ENCODE measurements at places on chromosomes 7 and 10. TPM values are rescaled to one million over a fixed set of nuclear protein-coding genes. Genes with fewer than 3 reads are reported as not detected.

DNA sequence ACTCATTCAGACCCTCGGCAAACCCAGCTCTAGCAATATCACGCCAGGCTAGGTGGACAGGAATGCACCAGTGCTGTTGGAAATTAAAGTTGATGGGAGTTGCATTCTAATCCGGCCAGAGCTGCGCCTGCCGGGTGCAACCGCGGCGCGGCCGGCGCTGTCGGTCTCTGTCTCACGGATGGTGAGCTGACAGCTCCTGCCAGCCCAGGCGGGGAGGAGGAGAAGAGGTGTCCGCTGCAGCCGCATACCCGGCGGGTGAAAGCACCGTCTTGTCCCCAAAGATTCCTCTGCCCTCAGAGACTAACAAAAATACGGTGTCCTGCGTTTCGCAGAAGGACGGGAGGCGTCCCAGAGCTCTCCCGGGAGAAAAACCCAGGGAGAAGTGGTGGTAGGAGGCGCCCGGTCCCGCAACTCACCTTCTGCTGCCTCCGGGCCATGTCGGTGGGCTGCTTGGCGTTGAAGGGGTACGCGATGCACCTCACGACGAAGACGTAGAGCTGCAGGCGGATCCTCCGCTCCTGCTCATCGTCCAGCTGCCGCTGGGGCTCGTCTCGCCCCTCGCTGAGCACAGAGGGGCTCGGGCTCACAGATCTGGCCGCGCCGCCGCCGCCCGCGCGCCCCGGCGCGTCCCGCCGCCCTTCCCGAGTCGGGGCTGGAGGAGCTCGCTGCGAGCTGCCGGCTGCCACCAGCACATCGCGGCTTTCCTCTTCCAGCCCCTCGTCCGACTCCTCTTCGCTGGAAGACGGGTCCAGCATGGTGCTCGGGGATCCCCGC lies 490 bp downstream of the CADPS2 start:
- H3K36me3 ChIP-seq, result no peaks in the 10 kb centered on the region
- H3K4me1 ChIP-seq, result peaks cover 6% of the 10 kb centered on the region
- DNase-seq, result peak; percentile 50
- peak overlapping the region; percentile 67 for H3K27ac ChIP-seq

GRCh38 chr10:71152043-71152442 lies 60.3 kb upstream of the UNC5B start:
- no peaks in the 10 kb centered on the region for H3K36me3 ChIP-seq
- no peaks in the 10 kb centered on the region for H3K4me1 ChIP-seq
- no peak overlapping the region for H3K27ac ChIP-seq
- no peak overlapping the region for H3K4me3 ChIP-seq
- no peaks in the 10 kb centered on the region for H3K27me3 ChIP-seq

GRCh38 chr7:91033574-91033973 lies 230.7 kb upstream of the FZD1 start:
- H3K36me3 ChIP-seq, result no peaks in the 10 kb centered on the region
- H3K27ac ChIP-seq, result no peak overlapping the region
- DNase-seq, result no peak
- peaks cover 9% of the 10 kb centered on the region for H3K4me1 ChIP-seq
- no peak overlapping the region for H3K4me3 ChIP-seq

DNA sequence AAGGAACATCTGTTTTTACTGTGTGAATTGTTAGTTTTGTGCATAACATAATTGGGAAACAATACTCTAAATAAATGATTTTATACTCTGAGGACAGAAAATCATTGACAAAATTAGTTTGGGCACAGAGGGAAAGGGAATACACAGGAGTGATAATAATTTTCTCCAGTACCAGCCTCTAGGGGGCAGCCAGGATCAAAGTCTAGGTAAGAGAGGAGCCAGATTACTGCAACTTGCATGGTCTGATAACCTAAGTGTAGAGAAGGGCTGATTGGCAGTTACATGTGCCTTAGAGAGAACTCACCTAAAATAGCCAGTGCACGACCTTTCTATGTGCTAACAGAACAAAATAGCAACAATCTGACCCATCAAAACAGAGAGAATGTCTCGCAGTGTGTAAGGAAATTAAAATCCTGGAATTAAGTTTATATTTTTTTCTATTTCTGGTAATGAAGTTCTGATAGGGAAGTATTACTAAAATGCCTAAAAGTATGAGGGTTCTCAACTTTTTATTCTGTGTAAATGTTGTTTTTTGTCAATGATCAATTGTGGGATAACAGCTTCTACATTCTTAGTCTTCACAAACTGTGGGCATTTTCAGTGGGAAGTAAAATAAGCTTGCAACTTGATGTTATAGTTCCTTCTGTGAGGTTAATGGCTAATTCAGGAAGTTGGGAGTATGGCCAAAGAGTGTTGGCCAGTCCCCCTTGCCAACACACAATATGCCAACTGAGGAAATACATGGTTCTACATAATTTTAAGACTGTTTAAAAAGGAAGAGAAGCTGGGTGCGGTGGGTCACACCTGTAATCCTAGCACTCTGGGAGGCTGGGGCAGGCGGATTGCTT lies 66.4 kb downstream of the EXOC6 start:
- H3K27ac ChIP-seq, result no peak overlapping the region
- no peaks in the 10 kb centered on the region for H3K27me3 ChIP-seq
- H3K4me1 ChIP-seq, result no peaks in the 10 kb centered on the region
- DNase-seq, result no peak

- H3K4me1 ChIP-seq, result no peaks in the 10 kb centered on the region
- no peak overlapping the region for H3K4me3 ChIP-seq
- no peaks in the 10 kb centered on the region for H3K27me3 ChIP-seq
- no peak overlapping the region for H3K27ac ChIP-seq
- no peak for DNase-seq
Observed at GRCh38 chr7:37494926-37495325, 46.3 kb upstream of the ELMO1 start.

- H3K4me3 ChIP-seq, result no peak overlapping the region
- no peak for DNase-seq
- no peaks in the 10 kb centered on the region for H3K4me1 ChIP-seq
- no peak overlapping the region for H3K27ac ChIP-seq
Observed at GRCh38 chr10:21813946-21814345, 189.6 kb downstream of the DNAJC1 start.

- H3K27me3 ChIP-seq, result no peaks in the 10 kb centered on the region
- no peak for DNase-seq
- H3K4me3 ChIP-seq, result no peak overlapping the region
- peaks cover 9% of the 10 kb centered on the region for H3K4me1 ChIP-seq
- no peak overlapping the region for H3K27ac ChIP-seq
Observed at GRCh38 chr10:75861582-75861981, 430.2 kb downstream of the LRMDA start.

- no peaks in the 10 kb centered on the region for H3K36me3 ChIP-seq
- peaks cover 100% of the 10 kb centered on the region for H3K27me3 ChIP-seq
- H3K4me1 ChIP-seq, result peaks cover 56% of the 10 kb centered on the region
- DNase-seq, result no peak
- H3K4me3 ChIP-seq, result no peak overlapping the region
Observed at GRCh38 chr7:27240015-27240731, 2.4 kb upstream of the EVX1 start.

- no peaks in the 10 kb centered on the region for H3K36me3 ChIP-seq
- DNase-seq, result no peak
- H3K4me3 ChIP-seq, result no peak overlapping the region
- no peak overlapping the region for H3K27ac ChIP-seq
- no peaks in the 10 kb centered on the region for H3K4me1 ChIP-seq
Observed at GRCh38 chr10:64130152-64130551, 609.0 kb downstream of the REEP3 start.

- no peaks in the 10 kb centered on the region for H3K27me3 ChIP-seq
- H3K27ac ChIP-seq, result no peak overlapping the region
- no peak overlapping the region for H3K4me3 ChIP-seq
- no peaks in the 10 kb centered on the region for H3K36me3 ChIP-seq
- H3K4me1 ChIP-seq, result no peaks in the 10 kb centered on the region
- DNase-seq, result no peak
Observed at GRCh38 chr10:50216418-50216817, 34.9 kb downstream of the ASAH2 start.

DNA sequence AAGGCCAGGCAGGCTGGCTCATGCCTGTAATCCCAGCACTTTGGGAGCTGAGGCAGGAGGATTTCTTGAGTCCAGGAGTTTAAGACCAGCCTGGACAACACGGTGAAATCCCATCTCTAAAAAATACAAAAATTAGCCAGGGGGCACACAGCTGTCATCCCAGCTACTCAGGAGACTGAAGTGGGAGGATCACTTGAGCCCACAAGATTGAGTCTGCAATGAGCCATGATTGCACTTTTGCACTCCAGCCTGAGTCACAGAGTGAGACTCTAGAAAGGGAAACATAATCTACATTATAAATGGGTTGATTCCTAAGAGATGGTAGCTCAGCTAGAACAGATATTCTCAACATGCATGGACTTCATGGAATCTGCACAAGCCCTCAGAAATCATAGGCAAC lies 6.3 kb upstream of the LIPF start:
- DNase-seq, result no peak
- H3K27ac ChIP-seq, result no peak overlapping the region
- H3K36me3 ChIP-seq, result no peaks in the 10 kb centered on the region
- H3K4me3 ChIP-seq, result no peak overlapping the region
- no peaks in the 10 kb centered on the region for H3K4me1 ChIP-seq
- H3K27me3 ChIP-seq, result no peaks in the 10 kb centered on the region

DNA sequence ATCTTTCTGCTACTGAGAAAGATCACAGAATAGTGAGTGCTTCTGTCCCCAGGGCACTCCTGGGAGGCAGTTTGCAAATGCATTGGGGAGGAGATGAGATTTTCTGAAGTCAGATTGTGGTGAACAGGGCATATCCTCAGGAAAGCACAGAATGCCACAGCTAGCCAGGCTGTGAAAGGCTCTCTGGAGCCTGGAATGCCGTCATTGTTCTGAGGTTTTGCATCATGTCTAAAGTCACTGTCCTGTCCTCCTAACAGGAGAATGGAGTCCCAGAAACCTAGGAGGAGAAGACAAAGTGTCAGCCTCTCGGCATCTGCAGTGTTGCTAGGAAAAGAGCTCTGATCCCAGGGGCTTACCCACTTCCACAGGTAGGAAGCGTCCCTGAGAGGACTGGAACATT lies 69.2 kb upstream of the IGFBP3 start:
- no peak overlapping the region for H3K4me3 ChIP-seq
- H3K27me3 ChIP-seq, result no peaks in the 10 kb centered on the region
- no peak overlapping the region for H3K27ac ChIP-seq
- H3K4me1 ChIP-seq, result no peaks in the 10 kb centered on the region

GRCh38 chr7:86904949-86905834 lies 154.3 kb downstream of the ELAPOR2 start:
- H3K27ac ChIP-seq, result no peak overlapping the region
- DNase-seq, result no peak
- H3K36me3 ChIP-seq, result no peaks in the 10 kb centered on the region
- no peaks in the 10 kb centered on the region for H3K27me3 ChIP-seq
- H3K4me1 ChIP-seq, result no peaks in the 10 kb centered on the region
- H3K4me3 ChIP-seq, result no peak overlapping the region

DNA sequence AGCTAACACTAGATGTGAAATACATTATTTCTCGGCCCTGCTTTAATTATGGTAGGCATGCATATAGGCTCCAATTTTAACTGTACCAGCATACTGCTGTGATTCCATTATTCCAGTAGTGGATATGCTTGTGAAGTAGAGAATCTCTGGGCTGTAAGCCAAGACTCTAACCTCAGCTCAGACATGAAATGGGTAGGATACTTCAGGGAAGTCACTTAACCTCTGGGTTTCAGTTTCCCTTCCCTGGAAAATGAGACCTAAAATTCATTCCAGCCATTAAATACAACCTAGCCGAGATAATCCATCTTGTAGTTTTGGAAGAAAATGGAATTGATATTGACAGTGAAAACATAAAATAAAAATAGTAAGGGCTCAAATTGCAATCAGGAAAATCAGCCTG lies 59.6 kb upstream of the TRIL start:
- H3K27ac ChIP-seq, result no peak overlapping the region
- no peaks in the 10 kb centered on the region for H3K27me3 ChIP-seq
- H3K36me3 ChIP-seq, result no peaks in the 10 kb centered on the region
- peak; percentile 58 for DNase-seq

DNA sequence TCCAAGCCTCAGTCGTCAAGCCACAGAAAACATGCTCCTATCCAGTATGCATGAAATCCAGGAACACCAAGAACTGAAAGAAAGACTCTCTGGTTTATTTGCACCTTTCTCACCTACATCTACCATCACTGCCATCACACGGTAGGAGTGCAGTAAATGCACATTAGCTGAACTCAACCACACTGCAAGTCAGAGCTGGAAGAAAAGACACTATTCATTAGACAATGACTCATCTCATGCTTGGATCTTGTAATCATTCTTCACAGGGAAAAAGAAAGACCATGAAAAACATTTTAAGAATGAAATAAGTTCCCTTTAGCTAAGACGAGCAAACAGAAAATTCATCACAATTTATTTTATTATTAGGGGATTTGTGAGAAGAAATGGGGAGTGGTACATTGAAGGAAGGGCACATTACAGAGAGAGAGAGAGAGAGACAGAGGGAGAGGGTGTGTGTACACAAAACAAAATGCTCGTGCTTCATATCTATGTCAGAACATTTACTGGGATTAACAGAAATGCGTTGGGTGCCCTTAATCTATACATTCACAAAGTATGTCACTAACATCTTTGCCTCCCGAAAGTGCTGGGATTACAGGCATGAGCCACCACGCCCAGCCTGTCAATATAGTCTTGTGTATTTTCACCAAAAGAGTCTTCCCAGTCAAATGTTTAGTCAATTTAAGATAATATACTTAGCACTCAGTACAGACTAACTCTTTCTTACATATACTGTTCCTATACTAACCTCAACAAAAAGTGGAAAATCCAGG lies 324.9 kb downstream of the PARD3 start:
- no peak overlapping the region for H3K27ac ChIP-seq
- H3K36me3 ChIP-seq, result peaks cover 5% of the 10 kb centered on the region
- DNase-seq, result no peak
- H3K4me1 ChIP-seq, result no peaks in the 10 kb centered on the region
- H3K4me3 ChIP-seq, result no peak overlapping the region

- no peaks in the 10 kb centered on the region for H3K27me3 ChIP-seq
- peaks cover 21% of the 10 kb centered on the region for H3K4me1 ChIP-seq
- no peak overlapping the region for H3K27ac ChIP-seq
Observed at GRCh38 chr7:151805191-151805590, 71.7 kb downstream of the PRKAG2 start.

- H3K27ac ChIP-seq, result no peak overlapping the region
- no peaks in the 10 kb centered on the region for H3K27me3 ChIP-seq
- H3K36me3 ChIP-seq, result no peaks in the 10 kb centered on the region
- no peak for DNase-seq
Observed at GRCh38 chr10:11387044-11387443, 224.4 kb downstream of the USP6NL start.

GRCh38 chr7:73707045-73707631 lies 12.3 kb downstream of the STX1A start:
- peaks cover 73% of the 10 kb centered on the region for H3K36me3 ChIP-seq
- no peak overlapping the region for H3K4me3 ChIP-seq
- no peak overlapping the region for H3K27ac ChIP-seq

DNA sequence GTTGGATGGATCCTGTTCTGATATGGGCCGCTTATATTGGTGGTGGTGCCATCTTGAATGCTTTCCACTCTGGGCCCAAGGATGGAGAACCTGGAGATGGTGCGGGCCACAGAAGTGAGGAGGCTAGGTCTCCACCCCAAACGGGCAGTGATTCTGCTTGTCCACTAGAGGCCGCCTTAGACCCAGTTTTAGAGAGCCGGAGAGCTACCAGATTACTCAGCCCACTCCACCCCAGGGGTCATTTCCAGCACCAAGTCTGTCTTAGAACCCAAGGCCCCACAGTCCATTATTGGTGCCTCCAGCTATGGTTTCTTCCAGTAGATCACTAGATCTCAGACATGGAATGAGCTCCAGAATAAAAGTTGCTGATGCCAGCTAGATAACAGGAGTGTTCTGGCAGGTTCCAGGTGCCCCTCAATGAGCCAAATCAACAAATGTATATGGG lies 11.8 kb upstream of the CAMK2G start:
- peak overlapping the region; percentile 89 for H3K27ac ChIP-seq
- H3K4me1 ChIP-seq, result peaks cover 31% of the 10 kb centered on the region

Gene NRAP
- 0.11 TPM for total RNA-seq

Gene ITGB1
- 259 TPM for total RNA-seq

Gene KCND2
- 74.5 TPM for total RNA-seq

Gene HGF
- 12.2 TPM for total RNA-seq

Gene ANKRD7
- total RNA-seq, result 3.2 TPM

Gene ADAMTS14
- 2.3 TPM for total RNA-seq

Gene JCAD
- total RNA-seq, result 48.3 TPM

All from spinal cord (tissue), 10 donors.